ENCODE measurements at places on chromosomes 6 and 20. TPM values are rescaled to one million over a fixed set of nuclear protein-coding genes. Genes with fewer than 3 reads are reported as not detected.

GRCh38 chr6:140437619-140438345, 1063.3 kb upstream of the CITED2 start:
- DNase-seq, result no peak

GRCh38 chr6:134376785-134377184, 58.9 kb upstream of the SGK1 start:
- no peak for DNase-seq

GRCh38 chr20:15446373-15446772, 1109.0 kb upstream of the FLRT3 start:
- DNase-seq, result peak; percentile 16

DNA sequence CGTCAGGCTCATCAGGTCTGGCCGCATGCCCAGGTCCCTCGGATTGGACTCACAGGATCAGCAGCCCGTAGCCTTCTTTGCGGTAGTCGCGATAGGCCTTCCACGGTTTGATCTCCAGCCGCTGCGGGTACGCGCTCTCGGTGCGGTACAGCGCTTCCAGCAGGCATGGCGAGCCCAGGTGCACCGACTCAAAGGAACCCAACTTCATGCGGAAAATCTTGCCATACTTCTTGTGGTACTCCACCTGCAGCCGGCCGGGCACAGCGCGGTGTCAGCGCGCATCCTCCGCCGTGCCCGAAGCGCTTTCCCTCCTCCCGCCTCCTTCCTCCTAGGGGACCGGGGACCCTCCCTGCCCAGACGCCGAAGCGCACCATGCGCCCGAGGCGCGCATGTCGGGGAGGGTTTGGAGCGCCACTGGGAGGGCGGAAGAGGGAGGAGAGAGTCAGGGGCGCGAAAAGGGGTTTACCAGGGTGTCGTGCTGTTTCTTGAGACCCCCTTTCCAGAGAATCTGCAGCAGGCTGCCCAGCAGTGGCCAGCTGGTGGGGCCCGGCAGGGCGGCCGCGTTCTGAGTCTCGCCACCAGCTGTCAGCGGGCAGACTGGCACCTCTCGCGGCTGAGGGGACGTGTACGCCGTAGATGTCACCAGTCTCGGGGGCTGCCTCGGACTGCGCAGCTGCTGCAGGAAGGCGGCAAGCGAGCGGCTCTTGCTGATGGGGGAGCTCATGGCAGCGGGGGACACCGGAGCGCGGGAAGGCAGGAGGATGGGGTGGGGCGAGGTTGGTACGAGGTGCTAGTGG, 732 bp downstream of the CYP24A1 start:
- no peak for DNase-seq

GRCh38 chr6:1389369-1390132, at the start of gene FOXF2:
TSS of gene FOXF2 (plus strand) at chr6:1389576. CDS start at chr6:1389948, 372 bp downstream.
- no peak for DNase-seq

DNA sequence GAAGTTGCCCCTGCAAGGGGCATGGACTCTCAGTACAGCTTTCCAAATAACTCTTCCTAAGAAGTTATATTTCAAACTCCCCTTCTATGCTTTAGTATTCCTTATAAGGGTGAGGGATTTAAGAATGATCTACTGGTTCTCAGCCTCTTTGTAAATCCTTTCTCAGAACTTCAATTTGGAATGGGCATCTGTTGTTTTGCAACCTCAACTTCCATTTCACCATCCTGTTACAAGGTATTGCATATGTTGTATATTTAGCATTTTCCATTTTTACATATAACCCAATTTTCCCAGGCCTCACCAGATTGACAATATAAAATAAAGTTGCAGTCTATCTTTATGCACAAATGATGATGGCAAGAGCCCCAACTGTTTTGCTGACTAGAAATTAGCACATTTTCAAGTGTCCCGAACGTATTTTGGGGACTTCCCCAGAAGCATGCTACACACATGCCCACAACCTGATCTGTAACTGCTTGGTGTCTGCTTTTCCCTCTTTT, 154.9 kb upstream of the CARMIL1 start:
- DNase-seq, result no peak

DNA sequence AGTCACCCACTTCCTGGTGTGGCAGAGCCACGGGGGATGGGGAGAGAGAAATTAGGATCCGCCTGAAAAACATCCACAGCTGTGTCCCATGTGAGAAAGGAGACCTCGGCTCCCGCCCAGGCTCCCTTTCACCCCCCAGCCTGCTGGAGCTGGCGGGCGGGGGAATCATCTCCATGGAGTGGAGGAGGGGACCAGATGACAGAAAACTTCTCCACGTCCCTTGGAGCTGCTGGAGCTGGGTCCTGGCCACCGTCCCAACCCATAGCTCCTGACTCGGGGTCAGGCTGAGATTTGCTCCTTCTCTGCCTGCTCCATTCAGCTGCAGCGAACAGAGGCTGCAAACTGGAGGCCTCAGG, 113.8 kb downstream of the CEBPB start:
- peak; percentile 82 for DNase-seq

DNA sequence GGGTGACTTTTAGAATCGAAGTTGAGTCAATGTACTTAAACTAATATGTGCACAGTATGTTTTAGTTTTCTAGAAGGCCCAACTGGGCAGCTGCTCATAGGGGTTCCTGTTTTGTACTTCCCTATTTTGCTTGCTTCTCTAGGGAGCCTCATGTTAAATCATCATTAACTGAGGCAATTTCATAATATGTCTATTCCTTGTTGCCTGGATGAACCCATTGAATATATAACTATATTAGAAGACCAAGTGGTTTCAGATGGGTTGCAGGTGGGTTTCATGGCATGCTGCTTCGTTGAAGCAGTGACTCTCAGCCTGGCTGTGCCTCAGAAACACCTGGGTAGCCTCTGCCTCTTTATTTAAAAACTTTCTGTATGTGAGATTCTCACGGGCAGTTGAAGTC, 22.2 kb downstream of the CARMIL1 start:
- no peak for DNase-seq

DNA sequence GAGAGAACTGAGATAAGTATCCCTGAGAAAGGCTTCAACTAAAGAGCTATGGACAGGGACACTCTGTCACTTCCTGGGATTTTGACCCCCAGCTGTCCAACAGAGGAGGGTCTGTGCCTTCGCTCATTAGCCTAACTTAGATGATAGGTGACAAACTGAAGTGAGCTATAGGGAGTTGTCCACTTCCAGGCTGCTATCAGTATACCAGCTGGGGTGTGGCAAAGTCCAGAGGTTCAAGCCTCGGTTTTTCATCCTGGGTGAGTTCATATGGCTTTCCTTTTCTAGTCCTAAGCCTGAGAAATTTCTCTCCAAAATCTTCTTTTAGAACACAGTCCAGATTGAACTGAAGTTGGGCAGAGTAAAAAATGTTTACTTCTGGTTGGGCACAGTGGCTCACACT, 5.9 kb upstream of the PAQR8 start:
- DNase-seq, result no peak

GRCh38 chr20:24779131-24779530, 169.9 kb upstream of the CST7 start:
- DNase-seq, result no peak

DNA sequence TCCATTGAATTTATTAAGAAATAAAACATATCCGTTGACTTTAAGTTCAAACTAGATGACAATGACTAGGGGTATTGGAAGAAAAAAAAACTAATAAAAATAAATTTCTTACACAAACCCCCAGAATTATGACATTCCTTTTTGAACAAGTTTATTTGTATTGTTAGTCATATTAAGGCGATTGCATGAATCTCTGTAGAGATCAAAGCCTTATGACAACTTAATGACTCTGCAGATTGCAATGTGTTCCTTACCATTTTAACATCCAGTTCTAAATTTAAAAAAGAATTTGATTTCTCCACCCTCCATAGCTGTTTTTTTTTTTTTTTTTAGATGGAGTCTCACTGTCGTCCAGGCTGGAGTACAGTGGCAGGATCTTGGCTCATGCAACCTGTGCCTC, 189.8 kb upstream of the CEP162 start:
- no peak for DNase-seq

- no peak for DNase-seq
Measured at GRCh38 chr6:131040866-131041265, 22.2 kb downstream of the EPB41L2 start.

GRCh38 chr20:1324598-1325172, 4.3 kb downstream of the SDCBP2 start:
- DNase-seq, result no peak

- DNase-seq, result no peak
Measured at GRCh38 chr20:50891138-50891537, 40.1 kb downstream of the ADNP start.

- no peak for DNase-seq
Measured at GRCh38 chr6:117728626-117729025, 53.4 kb downstream of the NUS1 start.

DNA sequence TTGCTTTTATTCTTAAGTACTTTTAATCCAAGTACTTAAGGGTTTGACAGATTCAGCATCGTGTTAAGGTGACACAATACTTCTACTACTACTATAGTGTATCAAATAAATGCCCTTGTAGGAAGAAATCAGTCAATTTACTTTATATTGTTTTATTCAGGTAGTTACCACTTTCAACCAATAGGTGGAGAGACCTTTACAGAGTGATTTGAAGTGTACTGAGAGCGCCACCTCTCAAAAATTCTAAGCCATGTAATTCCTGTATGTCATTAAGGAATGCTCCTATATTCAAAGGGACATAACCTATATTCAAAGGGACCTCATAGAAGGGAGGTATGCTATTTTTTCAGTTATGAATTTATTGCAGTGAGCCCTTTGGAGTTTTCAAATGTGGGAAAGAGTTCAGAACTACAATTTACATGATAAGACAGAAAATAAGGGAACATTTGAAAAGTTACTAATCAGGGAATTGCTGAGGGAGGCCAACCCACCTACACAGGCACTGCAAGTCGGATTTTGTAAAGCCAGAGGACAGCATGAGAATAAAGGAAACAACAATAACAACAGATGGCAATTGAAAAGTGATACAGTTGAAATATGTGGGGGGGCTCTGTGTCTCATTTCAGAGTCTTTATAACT, 955.6 kb downstream of the TBC1D32 start:
- no peak for DNase-seq

GRCh38 chr6:32940656-32941213, at the start of gene HLA-DMB:
TSS of gene HLA-DMB (minus strand) at chr6:32941028. CDS start at chr6:32940807, 221 bp downstream.
- no peak for DNase-seq

GRCh38 chr20:16699293-16699692, 30.5 kb upstream of the SNRPB2 start:
- no peak for DNase-seq

CHRNA4 gene
- total RNA-seq, result 0.15 TPM

CAPN11 gene
- 0.22 TPM for total RNA-seq

VGLL2 gene
- not detected for total RNA-seq

FAM217A gene
- total RNA-seq, result not detected

C20orf144 gene
- total RNA-seq, result not detected

SLC22A16 gene
- 0.24 TPM for total RNA-seq

TJAP1 gene
- 44.8 TPM for total RNA-seq

WFDC12 gene
- not detected for total RNA-seq

GJA1 gene
- 57.9 TPM for total RNA-seq

CASP8AP2 gene
- 18.1 TPM for total RNA-seq

Data from ovary (tissue), 10 donors.